Right cardiac atrium (tissue), 5 donors: ENCODE measurements at places on chromosomes 6 and 20. TPM values are rescaled to one million over a fixed set of nuclear protein-coding genes. Genes with fewer than 3 reads are reported as not detected.

- DNase-seq = no peak
Measured at GRCh38 chr6:31829633-31830283, 2.2 kb downstream of the HSPA1B start.

GRCh38 chr6:33696548-33697518 is 14.7 kb downstream of the UQCC2 start:
- DNase-seq = peak; percentile 87

DNA sequence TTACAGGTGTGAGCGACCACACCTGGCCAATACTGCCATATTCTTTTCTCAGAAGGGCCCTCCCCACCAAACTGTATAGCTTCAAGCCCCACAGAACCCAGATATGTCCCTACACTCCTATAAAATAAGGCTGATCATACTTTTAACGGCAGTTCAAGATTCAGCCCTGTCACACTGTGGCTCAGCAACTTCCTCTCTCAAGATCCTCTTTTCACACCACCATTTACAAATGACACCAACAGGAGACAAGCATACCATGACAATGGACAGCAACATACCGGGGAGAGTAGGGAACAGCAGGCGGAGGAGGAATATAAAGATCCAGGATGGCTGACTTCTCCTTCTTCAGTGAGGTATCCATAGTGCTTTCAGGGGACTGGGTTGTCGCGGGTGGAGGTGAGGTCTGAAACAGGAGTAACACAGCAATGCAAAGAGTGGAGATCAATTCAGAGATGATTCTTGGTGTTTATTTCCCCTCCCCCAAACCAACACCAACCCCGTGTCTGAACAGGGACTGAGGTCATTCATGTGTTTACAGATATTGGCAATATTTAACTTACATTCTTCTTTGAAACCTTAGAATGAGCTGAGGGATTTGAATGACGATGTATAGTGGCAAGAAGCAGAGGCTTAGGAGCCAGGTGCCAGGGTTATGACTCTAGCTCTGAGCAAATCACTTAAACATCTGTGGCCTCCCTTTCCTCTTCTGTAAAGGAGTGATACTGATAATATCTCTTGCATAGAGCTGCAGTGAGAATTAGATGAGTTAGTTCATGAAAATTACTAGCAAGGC is 57.6 kb upstream of the IPCEF1 start:
- no peak for DNase-seq

GRCh38 chr6:87059943-87060342 is 35.0 kb downstream of the CGA start:
- DNase-seq = no peak

DNA sequence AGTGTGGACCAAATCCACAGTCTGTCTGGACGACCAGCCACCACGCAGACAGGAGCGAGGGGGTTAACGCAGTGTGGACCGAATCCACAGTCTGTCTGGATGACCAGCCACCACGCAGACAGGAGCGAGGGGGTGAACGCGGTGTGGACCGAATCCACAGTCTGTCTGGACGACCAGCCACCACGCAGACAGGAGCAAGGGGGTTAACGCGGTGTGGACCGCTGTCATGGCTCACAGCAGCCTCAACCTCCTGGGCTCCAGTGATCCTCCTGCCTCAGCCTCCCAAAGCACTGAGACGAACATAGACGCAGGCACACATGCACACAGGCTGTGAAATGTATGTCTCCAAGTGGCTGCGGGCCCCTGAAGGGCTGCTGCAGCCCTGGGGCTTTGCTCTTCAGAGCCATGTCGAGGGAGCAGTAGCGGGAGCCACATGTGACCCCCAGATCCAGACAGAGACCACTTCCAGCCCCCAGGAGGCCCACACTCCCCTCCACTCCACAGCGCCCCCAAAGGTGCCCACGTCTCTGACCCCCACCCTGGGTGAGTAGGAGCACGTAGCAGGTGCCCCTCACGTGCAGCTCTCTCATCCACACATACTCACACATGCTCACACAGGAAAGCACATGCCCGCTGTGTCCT is 98.1 kb downstream of the YTHDF1 start:
- DNase-seq = peak; percentile 1

- no peak for DNase-seq
Measured at GRCh38 chr6:141169419-141169818, 963.3 kb upstream of the GJE1 start.

GRCh38 chr6:87723170-87724078 is 21.4 kb upstream of the AKIRIN2 start:
- peak; percentile 61 for DNase-seq

GRCh38 chr6:37994223-37994622 is 174.7 kb downstream of the ZFAND3 start:
- DNase-seq = no peak

DNA sequence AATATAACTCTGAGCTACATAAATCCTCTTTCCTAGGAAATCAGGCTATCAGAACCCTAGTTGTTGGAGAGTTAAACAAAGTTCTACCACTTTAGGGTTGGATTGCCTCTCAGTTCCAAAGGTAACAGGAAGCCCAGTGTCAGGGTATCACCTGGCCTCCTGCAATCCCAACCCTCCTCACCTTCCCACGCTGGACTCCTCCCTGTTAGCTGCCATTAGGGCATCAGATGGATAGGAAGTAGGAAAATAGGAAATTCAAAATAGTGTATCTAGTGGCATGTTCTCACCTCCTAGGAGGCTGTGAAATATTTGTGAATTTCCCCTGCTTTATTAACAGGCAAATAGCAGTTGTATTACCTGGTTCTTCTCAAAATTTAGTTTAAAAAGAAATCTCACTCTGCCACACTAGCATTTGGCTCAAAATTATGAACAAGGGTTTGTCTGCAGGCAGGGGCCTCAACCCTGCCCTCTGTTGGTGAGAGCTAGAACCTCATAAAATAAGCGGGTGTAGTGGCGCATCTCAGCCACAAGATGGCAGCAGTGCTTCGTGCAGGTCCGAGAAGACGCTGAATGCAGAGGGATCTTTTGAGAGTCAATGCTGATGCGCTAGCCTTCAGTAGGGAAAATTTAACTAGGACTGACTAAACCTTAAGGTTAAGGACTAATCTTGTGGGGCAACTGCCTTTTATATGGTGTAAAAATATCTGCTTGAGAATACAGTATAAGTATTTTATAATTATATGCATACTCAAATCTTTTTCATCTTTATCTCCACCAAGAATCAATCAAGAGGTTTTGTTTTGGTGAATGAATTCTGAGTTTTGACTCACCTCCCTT is 209.8 kb upstream of the KCNQ5 start:
- peak; percentile 46 for DNase-seq

SNPH gene
- 6.2 TPM for total RNA-seq

GRCh38 chr20:408843-409696 is 971 bp downstream of the RBCK1 start:
- no peak for DNase-seq

DNA sequence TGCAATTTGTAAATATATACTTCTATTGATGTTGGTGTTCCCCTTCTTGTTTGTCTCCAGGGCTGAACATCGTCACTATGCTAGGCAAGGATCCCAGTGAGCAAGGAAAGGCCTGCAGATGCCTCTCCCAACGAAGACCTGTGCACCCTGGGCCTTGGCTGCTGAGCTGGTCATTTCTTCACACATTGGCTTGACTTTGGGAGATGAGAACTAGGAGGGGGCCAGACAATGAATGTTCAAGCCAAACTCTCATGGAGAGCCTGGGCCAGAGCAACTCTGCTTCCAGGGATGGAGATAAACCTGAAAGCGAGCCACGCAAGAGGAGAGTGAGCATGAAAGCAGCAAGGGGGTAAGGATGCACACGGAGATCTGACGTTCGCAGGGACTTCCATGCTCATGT is 104.0 kb downstream of the CLIC5 start:
- DNase-seq = no peak
